ENCODE measurements at places on chromosomes 12 and 14.

DNA sequence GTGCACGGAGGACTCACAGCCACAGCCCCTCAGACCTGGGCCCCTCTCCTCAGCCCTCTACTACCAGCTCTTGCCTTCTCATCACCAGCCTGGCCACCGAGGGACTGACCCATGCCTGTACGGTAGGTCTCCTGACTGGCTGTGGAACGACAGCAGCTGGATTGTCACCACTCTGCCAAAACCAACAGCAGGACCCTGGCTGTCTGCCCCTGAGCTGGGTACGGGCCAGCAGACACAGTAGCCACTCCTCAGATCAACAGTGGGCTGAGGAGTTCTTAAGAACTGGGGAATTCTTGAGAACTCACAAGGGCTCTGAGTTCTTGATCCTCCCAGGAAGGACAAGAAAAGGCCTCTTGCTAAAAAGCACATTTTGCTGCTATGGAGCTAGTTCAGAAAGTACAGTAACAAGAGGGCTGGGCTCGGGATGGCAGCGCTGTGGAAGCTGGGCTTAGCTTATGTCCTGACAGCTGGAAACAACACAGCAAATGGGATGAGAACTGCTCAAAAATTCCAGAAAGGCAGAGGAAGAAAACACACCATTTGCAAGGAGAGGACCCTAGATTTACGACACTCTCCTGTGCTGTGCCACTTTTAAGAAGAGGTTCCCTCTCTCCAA, 176.4 kb downstream of the ANO2 start:
- DNase-seq, result no peak

GRCh38 chr12:94561943-94562411, 88.4 kb downstream of the TMCC3 start:
- DNase-seq, result no peak

- DNase-seq, result no peak
These were observed 1500.2 kb upstream of the FLRT2 start for GRCh38 chr14:84029720-84030119.

- DNase-seq, result no peak
These were observed 64.8 kb upstream of the PTGR2 start for GRCh38 chr14:73786636-73787485.

DNA sequence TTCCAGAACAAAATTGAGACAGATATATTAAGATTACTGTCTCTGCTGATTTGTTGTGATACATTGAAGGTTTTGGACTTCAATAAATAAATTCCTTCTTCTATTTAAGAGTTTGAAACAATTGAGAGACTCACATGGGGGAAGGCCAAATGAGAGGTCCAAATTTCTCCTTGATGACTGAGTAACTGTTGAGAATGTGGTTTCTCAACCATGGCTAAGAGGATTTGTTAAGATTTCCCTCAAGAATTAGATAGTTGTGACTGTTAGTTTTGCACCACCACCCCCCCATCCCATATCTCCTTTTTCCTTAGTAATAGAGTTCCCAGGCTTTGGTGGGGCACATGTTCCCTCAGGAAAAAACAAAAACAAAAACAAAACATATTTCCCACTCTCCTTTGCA, 47.7 kb upstream of the IGF1 start:
- DNase-seq, result no peak

DNA sequence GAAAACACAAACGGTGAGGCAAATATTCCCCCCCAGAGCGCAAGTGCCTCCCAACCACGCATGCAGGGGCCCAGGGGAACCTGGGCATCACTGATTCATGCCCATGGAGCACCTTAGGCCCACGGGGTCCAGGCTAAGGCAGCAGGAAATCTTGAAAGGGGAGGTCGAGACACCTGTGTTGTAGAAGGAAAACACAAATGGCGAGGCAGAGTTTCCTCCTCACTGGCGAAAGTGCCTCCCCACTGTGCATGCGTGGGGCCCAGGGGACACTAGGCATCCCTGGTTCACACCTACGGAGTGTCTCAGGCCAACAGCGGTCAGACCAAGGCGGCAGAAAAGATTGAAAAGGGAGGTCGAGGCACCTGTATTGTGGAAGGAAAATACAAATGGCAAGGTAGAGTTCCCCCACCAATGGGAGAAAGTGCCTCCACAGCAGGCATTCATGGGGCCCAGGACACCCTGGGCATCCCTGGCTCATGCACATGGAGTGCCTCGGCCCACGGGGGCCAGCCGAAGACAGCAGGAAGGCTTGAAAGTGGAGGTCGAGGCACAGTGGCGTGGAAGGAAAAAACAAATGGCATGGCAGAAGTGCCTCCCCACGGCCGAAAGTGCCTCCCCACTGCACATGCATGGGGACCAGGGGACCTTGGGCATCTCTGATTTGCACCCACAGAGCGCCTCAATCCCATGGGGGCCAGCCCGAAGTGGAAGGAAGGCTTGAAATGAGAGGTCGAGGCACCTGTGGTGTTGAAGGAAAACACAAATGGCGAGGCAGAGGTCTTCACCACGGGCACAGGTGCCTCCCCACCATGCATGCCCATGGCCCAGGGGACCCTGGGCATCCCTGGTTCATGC, 368.8 kb downstream of the ALG10 start:
- DNase-seq, result no peak

DNA sequence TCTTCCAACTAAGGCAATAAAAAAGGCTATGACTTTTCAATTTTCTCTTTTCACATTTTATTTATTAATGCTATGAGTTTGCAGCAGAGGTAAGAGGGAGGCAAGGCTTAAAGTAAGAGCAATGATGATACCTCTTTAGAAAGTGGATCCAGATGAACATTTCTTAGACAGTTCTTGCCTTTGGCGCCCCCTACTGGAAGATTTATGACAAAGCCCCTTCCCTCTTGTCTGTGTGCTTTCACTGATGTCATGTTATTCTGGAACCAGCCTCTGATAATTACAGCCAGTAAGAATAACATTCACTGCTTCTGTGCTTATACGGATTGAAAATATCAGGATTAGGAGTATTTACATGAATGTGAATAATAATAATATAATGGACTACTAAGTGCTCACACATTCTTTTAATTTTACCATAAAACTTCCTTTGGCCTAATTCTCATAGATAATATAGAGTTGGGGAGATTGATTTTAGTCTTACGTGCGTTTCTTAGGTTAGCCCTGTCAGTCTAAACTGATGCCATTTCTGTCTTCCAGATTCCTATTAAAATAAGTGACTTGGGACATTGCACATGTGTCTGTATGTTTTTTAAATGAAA, 1929.9 kb upstream of the SEL1L start:
- DNase-seq, result peak; percentile 63

DNA sequence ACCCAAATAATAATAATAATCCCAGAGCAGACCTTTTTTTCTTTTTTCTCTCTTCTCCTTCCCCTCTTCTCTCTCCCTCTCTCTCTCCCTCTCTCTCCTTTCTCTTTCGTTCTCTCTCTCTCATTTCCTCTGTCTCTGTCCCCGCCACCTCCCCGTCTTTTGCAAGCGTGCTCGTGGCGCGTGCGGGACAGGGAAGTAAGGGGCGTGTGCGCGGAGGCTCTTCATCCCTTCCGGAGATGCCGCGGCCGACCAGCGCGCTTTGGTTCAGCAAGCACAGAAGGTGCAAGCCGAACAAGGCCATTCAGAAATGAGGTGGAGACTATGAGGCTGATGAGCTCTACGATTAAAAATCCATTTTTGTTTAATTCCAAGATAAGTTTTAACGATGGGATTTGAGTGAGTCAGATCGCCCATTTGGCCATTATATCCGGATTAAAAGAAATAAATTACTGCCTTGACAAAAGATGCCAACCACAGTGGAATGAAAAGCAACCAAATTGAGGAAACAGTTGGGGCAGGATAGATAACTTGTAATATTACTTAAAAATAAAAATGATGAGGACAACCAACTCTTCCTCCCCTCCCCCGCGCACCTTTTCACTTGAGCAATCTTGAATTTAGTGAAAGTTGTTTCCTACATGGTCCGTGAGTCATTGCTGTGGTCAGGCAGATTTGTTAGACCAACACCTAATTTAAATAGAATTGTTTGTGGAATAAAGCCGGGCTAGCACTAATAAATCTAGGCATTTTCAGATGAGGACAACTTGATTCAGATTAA, 1.2 kb upstream of the AMIGO2 start:
- DNase-seq, result no peak

GRCh38 chr14:56561606-56562005, 18.0 kb upstream of the TMEM260 start:
- no peak for DNase-seq

DNA sequence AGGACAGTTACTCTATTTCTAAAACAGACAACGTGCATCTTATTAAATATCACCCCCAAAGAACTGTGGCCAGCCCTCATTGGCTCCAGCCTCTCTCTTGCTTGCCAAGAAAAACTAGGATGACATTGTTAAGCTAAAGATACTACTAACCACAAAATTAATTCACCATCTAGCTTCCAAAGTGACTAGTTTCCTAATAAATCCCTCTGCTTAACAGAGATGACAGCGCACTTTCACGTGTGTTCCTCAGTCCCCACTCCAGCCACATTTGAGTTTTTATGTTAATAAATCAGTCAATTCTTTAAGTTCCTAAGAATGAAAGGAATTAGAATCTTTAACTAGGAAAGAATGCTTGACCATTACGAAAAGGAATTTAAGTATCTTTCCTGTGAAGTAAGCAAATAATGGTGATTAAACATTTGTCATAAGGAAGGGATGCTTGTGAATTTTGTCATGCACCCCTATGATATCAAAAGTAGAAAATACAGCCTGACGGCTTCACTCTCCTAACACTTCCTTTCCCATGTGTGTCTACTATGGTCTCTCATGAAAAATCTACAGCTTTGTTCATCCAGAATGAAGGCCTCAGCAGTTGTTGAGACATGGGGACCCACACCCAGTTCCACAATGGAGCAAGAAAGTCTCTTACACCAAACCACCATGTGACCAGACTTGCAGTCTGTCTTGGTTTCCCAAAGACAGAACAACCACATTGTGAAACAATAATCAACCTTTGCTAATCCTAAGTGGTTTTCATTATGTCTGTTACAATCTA, 8.1 kb downstream of the CORO1C start:
- no peak for DNase-seq

- DNase-seq, result no peak
These were observed 24.1 kb downstream of the ASCL4 start for GRCh38 chr12:107798580-107798979.

DNA sequence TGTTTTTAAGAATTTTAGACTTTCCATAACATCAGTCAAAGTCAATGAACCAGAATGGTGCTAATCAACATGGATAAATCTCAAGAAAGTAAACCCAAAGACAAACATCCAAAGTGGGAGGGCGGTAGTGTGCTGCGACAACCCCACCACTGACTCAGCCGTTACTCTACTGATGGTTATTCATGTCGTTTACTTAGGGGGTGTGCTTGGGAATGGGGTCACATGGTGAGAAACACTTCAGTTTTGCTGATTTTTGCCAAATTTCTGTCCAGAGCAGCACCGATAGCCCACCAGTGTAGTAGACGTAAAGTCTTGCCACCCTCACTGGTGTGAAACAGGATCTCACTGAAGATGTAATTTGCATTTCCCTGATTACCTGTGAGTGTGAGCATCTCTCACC, 99.9 kb downstream of the ADGRD1 start:
- DNase-seq, result no peak

DNA sequence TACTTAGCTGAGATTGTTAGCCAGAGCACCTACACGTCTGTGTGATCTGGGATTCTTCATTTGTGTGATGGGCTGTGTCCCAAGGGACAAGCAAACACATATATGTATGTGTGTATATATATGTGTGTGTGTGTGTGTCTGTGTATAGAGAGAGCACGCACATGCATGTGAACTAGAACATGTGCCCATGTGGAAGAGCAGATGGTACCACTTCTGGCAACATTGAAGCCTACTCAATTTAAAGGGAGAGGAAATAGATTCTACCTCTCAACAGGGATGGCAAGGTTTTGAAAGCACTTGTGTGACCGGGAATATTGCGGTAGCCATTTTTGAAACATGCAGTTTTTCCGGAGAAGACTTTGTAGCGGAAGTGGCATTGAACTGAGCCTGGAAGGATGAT, 1.4 kb downstream of the TOMM20L start:
- DNase-seq, result no peak

DNA sequence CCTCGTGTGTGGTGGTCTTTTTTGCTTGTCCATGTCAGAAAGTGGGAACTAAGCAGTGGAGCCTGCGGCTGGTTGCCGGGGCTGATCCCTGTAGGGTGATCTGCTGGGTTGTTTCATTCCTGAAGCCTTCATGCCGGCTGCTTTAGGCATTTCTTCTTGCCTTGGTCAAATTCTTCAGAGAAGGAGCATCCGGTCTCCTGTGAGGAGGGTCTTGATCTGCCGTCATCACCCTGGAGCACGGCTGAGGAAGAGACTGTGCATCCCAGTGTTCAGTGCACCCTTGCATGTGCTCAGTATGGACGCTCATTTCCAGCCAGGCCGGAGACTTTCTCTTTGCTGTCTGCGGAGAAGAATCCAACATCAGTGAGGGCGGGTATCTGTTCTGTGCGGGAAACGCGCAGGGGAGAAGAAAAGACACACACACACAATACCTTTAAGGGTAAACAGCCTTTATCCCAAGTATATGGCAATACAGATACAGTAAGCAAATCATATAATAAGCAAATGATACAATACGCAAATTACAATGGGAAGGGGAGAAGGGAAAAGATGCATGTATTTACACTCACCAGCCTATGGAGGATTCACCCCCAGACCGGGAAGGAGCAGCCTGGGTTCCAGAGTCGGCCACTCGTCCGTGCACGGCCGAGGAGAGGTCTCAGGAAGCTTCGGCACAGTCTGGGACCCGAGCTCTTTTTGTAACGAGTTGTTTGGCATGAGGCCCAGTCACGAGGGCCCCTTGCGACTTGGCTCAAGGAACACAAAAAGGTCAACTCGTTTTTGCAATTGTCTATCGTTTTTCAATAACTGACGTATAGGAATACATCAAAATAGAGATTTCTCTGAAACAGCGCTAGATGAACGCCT, 1366.8 kb upstream of the TMEM132C start:
- DNase-seq, result no peak

GRCh38 chr14:99055816-99056215, 216.2 kb downstream of the BCL11B start:
- no peak for DNase-seq

GRCh38 chr12:1741154-1741949, 50.5 kb downstream of the ADIPOR2 start:
- DNase-seq, result no peak

DNA sequence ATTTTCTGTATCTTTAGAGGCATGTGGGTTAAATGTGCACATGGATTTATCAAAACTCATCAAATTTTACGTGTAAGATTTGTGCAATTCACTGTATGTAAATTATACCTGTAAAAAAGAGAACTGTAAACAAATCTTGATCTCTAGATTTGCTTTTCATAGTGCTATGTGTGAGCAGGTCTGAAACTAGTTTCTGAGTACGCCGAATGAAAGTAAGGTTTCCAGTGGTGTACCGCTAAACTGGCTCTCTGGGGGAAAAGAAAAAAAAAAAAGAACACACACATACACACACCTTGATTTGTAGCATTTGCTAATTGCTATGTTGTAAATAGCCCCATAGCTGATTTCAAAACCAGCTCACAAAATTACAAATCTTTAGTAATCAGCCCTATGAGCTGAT, 8.6 kb upstream of the SLC41A2 start:
- DNase-seq, result no peak

DNA sequence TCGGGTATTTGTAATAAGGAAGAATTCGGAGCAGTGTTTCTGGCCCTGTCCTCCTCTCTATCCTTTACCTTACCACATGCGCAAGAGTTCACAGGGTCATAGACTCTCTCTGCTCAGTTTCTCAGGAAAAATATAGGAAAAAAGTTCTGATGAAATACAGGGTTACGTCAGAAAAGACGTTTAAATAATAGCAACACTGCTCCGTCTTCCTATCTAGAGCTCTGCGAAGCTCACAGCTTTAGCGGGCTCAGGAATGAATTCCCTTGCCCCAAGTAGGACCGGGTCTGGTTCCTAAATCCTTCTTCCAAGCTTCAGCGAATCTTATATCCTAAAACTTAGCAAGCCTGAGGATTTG, 365 bp downstream of the CCDC59 start:
- no peak for DNase-seq

- DNase-seq, result no peak
These were observed 210.4 kb upstream of the RGS6 start for GRCh38 chr14:71721791-71722190.
